ENCODE measurements at places on chromosomes 4 and X.

DNA sequence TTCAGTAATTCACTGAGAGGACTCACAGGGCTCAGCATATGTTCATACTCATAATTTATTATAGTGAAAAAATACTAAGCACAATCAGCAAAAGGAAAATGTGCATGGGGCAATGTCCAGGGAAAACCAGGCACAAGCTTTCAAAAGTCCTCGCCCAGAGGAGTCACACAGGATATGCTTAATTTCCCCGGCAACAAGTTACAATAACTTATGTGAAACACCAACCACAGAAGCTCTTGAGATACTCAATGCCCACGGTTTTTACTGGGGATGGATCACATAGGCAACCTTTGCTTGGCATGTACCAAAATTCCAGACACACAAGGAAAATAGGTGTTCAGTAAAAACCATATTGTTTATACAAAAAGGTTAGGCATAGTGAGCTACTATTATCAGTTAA lies 38.5 kb upstream of the STPG2 start:
- no peak for DNase-seq

- no peak for DNase-seq
Measured at GRCh38 chrX:105701310-105702052, 120.9 kb upstream of the NRK start.

DNA sequence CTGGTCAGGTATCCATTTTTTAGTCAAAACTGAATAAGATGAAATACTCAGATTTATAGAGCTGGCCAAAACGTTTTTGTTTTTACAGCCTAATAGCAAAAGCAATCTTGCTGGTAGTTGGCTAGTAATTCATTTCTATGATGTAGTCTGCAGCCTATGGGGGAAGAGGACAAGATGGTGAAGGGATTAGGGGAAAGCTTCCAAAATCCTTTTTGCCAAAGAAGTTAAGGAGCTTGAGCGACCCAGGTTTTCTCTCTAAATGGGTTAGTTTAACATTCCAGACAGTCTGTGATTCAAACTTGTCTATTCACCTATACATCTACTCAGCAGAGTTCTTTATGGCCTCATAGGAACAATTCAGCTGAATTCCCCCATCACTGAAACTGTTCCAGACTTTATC lies 89.8 kb upstream of the SPRY1 start:
- no peak for DNase-seq

GRCh38 chrX:1582686-1583437 lies 8.5 kb upstream of the AKAP17A start:
- peak; percentile 67 for DNase-seq

- peak; percentile 2 for DNase-seq
Measured at GRCh38 chr4:6509587-6509986, 37.2 kb upstream of the PPP2R2C start.

DNA sequence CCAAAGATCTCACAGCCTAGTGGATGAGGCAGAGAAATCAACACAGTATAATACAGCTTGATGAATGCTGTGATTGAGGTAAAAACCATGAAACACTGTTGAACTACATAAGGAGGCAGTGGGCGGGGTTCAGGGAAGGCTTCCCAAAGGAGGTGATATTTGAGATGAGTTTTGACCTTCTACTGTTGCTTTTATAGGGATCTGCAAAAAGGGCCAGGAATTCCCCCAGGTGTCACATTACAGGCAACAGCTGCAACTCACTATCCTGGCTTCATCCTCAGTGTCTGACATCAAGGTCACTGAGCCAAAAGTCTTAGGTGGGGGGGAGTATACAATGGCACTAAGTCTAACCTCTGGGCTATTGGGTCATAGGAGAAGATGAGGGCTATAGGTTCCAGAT lies 185.7 kb upstream of the NRK start:
- no peak for DNase-seq

DNA sequence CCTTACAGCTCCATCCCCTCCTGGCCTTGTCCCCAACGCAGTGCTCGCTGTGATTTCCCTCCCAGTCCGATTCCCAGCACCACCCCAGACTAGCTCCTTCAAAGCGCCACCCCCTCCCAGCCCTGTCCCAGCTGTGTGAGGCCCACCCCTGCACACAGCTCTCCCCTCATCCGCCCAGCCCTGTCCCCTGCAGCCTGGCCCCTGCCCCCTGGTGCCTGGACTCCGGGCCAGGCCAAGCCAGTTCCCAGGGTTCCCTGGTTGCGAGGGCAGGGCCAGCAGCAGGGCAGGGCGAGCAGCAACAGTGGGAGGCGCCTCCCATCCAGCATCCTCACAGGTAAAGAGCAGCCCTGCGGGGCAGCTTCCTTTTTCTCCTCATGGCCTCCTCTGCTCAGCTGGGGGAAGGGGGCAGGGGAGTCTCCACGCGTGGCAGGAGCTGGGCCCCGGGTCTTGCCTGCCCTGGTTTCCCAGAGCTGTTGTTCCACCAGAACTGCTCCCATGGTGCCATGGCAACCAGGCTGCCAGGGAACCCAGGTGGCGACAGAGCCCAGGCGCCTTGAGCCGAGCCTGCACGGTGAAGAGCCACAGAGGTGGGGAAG lies 24.8 kb downstream of the IQSEC2 start:
- no peak for DNase-seq

GRCh38 chr4:181819946-181820345 lies 423.3 kb upstream of the TENM3 start:
- DNase-seq = no peak

DNA sequence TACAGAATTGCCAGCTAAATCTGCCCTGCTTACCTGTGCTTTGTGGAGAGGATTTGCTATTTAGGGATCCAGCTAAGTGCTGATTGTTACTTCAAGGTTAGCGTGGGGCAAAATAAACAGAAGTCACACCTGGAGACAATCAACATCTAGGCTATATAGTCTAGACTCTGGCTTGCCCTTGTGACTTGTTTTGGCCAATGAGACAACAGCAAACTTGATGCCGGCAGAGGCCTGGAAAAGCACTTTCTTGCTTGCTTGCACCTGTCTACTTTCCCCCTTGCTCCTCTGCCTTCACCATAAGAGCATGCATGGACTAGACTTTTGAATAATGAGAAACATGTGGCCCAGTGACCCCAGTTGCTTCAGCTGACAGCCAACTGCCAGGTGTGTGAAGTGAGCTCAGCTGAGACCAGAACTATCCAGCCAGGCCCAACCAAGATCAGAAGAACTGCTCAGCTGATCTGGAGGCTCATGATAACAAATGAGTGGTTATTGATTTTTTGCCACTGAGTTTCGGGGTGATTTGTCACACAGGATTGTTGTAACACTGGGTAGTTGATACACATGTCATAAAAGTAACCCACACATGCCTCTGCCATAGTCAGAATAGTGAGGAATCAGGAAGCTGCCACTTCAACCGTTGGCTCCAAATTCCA lies 164.4 kb downstream of the RBMX2 start:
- no peak for DNase-seq

- no peak for DNase-seq
Measured at GRCh38 chr4:81589262-81589661, 117.6 kb upstream of the RASGEF1B start.

DNA sequence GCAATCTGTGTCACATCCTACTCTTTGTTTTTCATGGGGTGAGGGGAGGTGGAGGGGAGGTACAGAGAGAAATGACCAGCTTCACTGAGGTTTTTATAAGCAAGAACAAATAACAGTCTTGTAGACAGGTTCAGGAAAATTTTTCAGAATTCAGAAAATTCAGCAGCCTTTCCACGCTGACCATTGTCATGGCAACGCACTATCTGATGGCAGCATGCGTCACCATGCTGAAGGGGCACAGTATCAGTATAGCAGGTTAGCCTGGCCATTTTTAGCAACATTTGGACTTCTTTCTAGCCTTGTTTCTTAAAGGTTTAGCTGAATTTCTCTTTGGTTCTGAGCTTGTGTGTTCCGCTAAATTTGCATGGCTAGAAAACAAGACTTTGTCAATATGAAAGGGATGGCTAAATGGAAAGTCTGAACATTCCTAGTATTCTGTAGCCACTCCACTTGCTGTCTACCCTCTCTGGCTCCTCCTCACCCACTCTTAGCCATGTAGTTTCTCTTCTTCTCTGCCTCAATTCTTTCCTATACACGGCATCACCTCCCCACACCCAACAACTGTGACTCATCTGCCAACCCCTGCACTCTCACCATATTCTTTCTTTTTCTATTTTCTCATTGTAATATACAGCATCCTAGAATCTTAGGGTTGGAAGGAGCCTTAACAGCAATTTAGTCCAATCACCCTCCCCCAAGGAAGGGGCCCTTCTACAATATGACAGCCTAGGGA lies 42.7 kb upstream of the CITED1 start:
- no peak for DNase-seq

GRCh38 chr4:8282134-8282641 lies 12.6 kb downstream of the HTRA3 start:
- no peak for DNase-seq

- DNase-seq = no peak
Measured at GRCh38 chr4:51840781-51841180, 2.2 kb upstream of the DCUN1D4 start.

GRCh38 chrX:68261060-68261672 lies 172.1 kb downstream of the OPHN1 start:
- no peak for DNase-seq

GRCh38 chr4:76199664-76200211 lies 13.9 kb downstream of the SCARB2 start:
- no peak for DNase-seq

DNA sequence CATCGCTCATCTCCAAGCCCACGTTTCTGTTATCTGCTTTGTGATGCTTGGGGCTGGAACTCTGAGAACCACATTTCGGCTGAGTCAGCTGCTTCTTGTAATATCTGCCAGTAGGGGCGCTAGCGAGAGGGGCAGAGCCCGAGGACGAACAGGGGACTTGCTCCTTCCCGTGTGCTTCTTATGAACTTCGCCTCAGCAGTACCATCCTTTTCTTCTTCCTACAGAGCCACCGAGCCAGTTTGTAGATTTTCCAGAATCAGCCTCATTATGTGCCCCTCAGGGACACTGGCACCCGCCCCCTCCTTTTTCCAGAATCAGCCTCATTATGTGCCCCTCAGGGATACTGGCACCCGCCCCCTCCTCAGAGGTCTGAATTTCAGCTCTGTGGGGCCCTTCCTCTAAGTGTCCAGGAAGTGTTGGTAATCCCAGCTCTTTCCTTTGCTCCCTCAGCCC lies 441.7 kb upstream of the RASGEF1B start:
- peak; percentile 68 for DNase-seq

- no peak for DNase-seq
Measured at GRCh38 chr4:184897895-184898294, 72.1 kb upstream of the ACSL1 start.

GRCh38 chr4:34566091-34566490 lies 1678.2 kb downstream of the ARAP2 start:
- DNase-seq = no peak

GRCh38 chrX:19513383-19513782 lies 1.9 kb downstream of the MAP3K15 start:
- DNase-seq = no peak

- no peak for DNase-seq
Measured at GRCh38 chr4:152038238-152038637, 277.4 kb upstream of the GATB start.

DNA sequence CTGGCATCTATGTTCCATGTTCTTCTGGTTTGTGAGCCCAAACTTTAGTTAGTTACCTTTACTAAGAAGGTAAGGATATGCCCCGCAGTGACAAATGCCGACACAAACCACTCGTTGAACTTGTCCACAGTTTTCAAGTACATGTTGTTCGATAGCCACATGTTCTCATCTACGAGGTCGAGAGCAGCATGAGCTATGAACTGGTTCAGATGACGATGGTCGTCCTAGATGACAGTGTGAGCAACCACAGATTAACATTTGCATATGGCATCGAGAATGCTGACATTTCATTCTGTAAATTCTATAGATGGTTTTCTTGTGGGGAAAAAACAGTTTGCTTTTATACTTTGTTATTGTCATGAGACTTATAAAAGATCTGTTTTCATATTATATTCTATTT lies 18.0 kb downstream of the TRAPPC2 start:
- no peak for DNase-seq

GRCh38 chr4:87219632-87220093 lies 755 bp downstream of the KLHL8 start:
- peak; percentile 58 for DNase-seq

- no peak for DNase-seq
Measured at GRCh38 chrX:137545711-137546651, 19.9 kb upstream of the ZIC3 start.

DNA sequence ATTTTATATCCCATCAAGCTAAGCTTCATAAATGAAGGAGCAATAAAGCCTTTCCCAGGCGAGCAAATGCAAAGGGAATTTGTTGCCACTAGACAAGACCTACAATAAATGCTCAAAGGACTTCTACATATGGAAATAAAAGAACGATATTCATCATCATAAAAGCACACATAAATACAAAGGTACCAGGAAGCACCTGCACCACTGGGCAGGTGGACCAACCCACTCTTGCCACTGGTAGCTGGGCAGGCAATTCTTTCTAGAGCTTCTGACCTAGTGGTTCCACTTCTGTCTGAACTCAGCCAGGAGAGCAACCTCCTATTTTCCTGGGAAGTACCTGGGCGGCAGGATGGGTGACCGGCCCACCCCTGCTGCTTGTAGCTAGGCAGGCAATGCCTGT lies 237.2 kb upstream of the ITM2A start:
- no peak for DNase-seq

GRCh38 chr4:139266208-139266582 lies 13.8 kb downstream of the MGARP start:
- no peak for DNase-seq

- DNase-seq = no peak
Measured at GRCh38 chr4:60682901-60683300, 517.2 kb upstream of the ADGRL3 start.

DNA sequence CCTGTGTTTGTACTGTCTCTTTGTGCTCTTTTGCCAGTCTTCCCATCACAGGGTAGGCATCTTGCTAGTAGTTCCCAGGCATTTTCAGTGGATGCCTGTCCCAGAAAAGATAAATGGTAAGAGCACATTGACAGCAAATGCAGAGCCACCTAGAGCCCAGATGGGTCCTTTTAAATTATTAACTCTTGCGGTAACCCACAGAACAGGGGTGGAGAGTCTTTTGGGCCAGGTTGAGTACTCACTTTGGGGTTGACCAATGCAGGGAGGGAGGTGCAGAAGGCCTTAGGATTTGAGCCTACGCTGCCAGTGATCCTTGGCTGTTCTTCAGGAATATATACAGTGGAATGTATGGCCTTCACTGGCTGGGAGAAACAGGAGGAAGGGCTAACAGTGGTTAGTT lies 173.8 kb downstream of the MSN start:
- DNase-seq = no peak

- no peak for DNase-seq
Measured at GRCh38 chrX:137915466-137915865, 349.5 kb downstream of the ZIC3 start.

DNA sequence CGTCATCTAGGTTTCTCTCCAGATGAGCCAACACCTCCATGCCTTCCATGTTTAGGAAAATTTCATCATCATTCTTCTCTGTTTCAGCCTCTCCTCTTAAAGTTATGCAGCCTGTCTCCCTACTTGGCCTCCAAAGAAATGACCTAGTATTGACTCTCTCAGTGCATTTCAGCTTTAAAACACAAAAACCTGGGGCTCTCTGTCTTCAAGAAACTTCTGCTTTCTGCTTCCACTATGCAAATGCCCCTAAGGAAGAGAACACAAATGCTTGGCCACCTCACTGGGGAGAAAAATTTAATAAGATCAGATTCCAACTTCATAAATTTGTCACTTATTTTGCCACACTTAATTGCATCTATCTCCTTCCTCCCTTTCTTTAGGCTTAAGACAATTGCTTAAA lies 93.3 kb downstream of the GPRIN3 start:
- no peak for DNase-seq

Measured in activated CD4-positive, alpha-beta T cell treated with anti-CD3 and anti-CD28 coated beads, Interleukin-2, amount 10 ng/mL, durations not matched to agents 7 days and 5 days (primary cell).